ENCODE measurements at places on chromosomes 3 and 15. TPM values are rescaled to one million over a fixed set of nuclear protein-coding genes. Genes with fewer than 3 reads are reported as not detected.

Gene SPSB4
- under 0.01 TPM for total RNA-seq

Gene SUCNR1
- total RNA-seq = not detected

Gene SYNPR
- total RNA-seq = not detected

Gene ASB14
- not detected for total RNA-seq

Gene AGBL1
- total RNA-seq = not detected

GRCh38 chr3:17626395-17626794 is 116.0 kb downstream of the TBC1D5 start:
- DNase-seq = no peak

DNA sequence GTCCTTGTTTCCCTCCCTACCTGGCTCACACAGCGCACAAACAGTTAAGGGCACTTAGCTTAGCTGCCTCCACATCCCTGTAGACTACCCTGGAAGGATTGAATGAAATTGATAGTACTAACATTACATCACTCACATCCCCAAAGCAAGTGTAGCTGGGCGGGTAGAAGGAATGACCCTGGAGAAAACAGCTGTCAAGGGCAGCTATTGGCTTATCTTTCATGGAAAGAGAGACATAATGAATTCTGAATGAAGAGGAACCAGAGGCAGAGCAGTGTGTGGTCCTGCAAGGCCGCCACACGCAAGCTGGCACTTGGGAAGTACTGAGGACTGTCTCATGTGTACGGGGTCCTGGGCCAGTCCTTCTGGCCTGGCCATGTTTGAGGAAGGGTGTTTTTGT is 369.6 kb upstream of the RGMA start:
- no peak for DNase-seq

DNA sequence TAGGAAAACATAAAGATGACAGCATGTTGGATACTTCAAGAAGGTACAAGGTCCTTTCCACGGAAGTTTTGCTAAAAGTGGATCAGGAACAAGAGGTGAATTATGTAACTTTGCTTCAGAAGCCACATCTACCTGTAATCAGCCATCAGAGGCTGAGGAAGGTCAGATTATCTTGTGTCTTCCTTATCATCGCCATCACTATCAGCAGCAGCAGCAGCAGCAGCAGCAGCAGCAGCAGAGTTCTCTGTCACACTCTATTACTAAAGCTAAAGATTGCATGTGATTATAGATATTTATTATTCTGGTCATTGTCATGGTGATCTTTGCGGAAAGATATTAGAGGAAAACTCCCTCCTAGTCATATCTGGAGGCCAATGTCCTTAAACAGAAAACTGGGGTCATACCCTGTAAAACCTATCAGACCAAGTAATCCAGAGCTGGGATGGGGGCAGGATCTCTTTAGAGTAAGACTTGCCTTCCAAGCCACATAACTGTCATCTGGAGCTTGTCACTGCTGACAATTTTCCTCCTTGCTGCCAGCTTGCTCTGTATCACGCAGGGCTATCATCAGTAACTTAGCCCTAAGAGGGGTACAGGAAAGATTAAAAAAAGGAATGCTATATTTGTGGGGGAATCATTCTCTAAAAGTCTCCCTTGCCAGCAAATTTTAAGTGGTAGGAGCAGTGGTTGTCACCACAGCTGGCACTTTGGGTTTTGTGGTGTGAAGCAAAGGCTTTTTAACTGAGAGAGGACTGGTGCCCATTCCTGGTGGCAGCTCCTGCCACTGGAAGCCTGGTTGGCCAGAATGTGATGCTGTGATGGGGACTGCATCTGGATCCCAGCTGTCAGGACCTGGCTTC is 130.9 kb upstream of the RASGRP1 start:
- no peak for DNase-seq

- no peak for DNase-seq
Observed at GRCh38 chr3:174541708-174542315, 317.3 kb upstream of the NAALADL2 start.

DNA sequence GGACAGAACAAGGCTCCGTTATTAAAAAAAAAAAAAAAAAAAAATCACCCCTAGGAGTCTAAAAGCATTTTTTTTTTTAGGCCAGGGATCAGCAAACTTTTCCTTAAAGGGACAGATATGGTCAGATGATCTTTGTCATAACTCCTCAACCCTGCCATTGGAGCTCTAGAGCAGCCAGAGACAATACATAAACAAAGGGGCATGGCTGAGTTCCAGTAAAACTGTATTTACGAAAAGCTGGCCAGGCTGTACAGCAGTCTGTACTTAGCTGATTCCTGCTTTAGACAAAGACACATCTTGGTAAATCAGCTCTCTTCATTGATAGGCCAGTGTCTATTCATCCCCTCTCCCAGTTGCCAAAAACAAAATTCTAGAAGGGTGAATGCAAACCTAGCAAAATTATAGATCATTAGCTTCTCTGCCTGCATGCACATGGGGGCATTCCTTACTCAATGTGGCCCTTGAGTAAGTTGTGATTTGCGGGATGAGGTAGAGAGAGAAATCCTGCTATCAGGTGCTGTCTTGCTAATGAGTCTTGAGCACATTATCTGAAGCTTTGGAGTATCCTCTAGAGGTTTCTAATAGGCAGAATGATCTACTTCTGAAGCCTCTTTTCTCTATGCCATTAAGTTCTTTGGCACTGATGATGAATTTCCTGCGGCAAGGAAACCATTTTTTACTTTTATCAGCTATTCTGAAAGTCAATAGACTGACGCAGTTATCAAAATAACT is 35.2 kb downstream of the SENP8 start:
- no peak for DNase-seq

GRCh38 chr15:37133602-37134001 is 33.3 kb upstream of the MEIS2 start:
- peak; percentile 27 for DNase-seq

DNA sequence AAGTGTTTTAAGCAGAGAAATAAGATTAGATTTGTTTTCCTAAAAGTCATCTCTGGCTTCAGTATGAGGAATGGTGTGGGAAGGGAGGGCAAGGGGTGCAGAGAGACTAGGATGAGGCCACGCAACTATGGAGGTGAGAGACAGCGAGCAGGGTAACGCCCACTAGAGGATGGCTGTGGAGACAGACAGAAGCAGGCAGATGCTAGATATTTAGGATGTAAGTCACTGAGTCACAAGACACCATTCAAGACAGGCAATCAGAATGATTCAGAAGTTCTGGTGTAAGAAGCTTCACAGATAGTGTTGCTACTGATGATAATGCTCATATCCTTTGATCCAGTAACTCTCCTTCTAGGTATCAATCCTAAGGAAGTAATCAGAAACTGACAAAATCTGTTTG is 19.1 kb downstream of the HSPBAP1 start:
- DNase-seq = no peak

GRCh38 chr3:193710286-193711165 is 117.5 kb downstream of the OPA1 start:
- no peak for DNase-seq

GRCh38 chr3:157807280-157807679 is 298.9 kb downstream of the SHOX2 start:
- DNase-seq = no peak

DNA sequence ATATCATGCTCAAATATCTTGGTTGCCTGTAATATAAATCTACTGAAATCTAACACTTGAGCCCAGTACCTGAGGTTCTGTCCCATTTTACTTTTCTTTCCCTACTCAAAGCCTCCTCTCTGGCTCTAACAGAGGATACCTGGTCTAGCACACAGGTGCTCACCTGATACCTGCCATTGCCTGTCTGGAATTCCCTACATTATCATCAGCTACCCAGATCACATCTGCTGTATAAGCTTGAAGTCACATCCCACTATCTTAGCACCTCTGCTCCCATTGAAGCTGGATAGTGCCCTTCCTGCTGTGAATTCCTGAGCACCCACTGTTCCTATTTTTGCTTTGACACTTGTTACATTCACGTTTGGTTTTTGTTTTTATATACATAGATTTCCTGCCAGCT is 30.5 kb downstream of the GYG1 start:
- no peak for DNase-seq

- no peak for DNase-seq
Observed at GRCh38 chr15:98789020-98789419, 140.7 kb downstream of the IGF1R start.

All from lung microvascular endothelial cell (primary cell).